Hematopoietic multipotent progenitor cell treated with erythropoietin and hydrocortisone succinate and interleukin-3 and kit ligand, for 8 days (in vitro differentiated cells): ENCODE measurements at places on chromosomes 2 and 18.

- no peak for DNase-seq
These were observed 6.3 kb upstream of the SLC1A4 start for GRCh38 chr2:64982932-64983331.

DNA sequence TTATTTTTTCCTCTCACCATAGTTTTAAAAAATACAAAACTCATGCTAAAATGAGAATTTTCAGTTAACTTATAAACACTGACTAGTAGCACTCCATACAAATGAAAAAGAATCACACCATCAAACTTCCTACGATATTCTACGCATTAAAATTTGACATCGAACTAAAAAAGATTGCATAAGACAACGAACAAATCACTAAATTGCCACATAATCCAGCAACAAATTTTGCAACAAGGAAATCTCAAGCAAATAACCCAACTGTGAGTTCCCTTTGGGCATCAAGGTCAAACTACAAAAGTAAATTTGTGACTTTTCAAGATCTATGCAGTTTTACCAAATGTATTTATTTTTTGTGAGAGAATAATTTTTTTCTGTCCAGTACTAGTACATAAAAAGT, 1.5 kb downstream of the MAP3K2 start:
- no peak for DNase-seq

DNA sequence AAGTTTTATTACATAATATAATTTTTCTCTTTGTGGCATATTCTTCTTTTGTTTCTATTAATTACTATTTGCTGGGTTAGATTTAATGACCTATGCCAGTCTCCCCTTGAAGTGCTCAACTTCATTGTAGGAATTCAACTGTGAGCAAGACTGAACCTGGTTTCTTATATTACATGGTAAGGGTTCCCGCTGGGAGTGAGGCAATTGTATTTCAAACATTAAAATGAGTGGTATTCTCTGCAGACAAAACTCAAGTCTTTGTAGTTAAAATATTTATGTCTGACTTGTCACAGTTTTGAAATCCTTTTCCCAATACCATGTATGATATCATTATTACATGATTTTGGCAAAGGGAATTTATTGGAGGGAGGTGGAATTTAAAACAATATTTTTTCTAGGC, 278.7 kb downstream of the GULP1 start:
- no peak for DNase-seq

DNA sequence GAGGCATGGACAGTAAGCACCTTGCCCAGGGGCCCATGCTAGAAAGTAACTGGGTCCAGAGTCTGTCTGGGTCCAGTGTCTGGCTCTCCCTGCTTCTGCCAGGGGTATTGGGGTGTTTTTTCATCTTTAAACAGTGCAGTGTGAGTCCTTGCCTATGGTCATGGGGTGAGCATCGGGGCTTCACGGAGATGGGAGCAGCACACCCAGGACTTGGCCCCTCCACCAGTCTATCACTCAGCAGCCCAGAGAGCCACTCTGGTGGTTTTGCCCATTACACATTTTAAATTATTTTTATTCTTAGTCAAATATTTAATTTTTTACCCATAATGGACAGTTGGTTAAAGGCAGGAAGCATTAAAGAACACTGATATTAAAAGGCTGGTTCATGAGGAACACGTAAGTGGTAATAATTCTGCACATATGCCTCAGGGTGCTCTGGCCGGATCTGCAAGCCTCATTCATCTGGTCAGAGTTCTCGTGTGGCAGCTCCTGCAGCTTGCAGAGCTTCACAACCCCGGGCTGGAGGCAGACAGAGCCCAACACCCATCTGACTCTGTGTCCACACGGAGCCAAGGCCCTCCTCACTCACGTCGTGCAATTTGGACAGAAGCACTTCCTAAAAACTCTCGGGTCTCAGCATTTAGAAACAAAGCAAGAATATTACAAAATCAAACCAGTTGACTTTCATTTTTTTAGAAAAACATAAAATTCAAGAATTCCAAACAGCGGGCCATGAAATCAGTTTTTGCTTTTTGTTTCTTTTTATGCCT, 204.1 kb downstream of the CTIF start:
- no peak for DNase-seq

- DNase-seq = no peak
These were observed 268.5 kb downstream of the SATB2 start for GRCh38 chr2:199189229-199189628.
